ENCODE measurements at places on chromosomes 16 and 17.
A peak's percentile ranks its signal among the peaks of the same experiment; 100 is the strongest.

DNA sequence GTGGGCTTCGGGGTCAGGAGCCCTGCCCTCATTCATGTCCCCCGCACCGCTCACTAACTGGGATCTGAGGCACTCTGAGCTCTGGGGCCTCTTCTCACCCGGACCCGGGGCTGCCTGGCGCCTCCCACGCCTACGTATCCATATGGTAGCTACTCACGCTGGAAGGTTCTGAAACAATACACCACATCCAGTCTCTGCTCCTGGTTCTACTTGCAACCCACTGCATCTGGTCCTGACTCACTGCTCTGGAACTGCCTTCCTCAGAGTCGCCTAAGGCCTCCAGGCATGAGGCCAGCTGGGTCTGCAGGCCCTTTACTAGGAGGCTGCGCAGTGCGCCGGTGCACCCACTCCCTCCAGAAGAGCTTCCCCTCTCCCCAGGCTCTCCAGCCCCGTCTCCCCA lies 18.1 kb downstream of the USP36 start:
- no peak for DNase-seq

GRCh38 chr17:74833501-74834377 lies 25.9 kb downstream of the GRIN2C start:
- DNase-seq: no peak

DNA sequence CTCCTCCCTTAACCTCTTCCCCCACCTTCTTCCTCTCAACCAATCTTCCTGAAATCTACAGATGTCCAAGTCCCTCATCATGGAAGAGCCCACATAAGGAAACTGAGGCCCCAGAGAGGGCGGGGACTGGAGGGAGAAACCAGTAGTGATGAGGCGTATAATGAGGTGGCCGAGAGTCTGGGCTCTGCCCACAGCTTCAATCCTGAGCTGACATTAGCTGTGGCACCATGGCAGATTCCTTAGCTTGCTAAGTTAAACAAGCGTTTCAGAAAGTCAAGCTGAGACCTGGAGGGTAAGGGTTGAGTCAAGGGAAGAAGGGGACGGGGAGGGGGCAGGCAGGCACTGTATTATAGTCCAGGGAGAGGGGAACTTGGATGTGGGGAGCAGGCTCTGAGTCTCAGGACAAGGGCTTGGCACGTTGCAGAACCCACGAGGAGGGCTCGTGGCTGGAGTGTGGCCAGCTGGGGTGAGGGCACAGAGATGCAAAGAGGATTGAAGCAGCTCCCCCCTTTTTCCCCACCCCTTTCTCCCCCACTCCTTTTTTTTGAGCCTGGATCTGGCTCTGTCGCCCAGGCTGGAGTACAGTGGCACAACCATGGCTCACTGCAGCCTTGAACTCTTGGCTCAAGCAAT lies 13.3 kb downstream of the ARHGAP23 start:
- no peak for DNase-seq

DNA sequence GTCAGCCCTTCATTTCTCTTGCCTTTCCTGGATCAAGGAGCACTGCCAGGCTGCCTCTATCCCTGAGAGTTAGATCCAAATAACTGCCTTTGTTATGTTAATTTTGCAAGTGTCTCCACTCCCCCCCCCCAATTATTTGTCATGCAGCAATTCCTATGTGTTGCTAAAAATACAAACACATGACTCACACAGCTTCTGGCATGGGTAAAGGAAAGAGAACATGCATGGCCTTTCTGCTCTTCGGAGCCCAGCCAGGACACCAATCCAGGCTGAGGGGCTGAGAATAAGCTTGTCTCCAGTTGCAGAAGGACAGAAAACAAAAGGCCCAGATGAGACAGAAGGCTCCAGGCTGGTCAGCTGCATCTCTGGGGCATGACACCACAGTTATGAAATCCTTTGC lies 148.0 kb upstream of the TNRC6C start:
- no peak for DNase-seq

DNA sequence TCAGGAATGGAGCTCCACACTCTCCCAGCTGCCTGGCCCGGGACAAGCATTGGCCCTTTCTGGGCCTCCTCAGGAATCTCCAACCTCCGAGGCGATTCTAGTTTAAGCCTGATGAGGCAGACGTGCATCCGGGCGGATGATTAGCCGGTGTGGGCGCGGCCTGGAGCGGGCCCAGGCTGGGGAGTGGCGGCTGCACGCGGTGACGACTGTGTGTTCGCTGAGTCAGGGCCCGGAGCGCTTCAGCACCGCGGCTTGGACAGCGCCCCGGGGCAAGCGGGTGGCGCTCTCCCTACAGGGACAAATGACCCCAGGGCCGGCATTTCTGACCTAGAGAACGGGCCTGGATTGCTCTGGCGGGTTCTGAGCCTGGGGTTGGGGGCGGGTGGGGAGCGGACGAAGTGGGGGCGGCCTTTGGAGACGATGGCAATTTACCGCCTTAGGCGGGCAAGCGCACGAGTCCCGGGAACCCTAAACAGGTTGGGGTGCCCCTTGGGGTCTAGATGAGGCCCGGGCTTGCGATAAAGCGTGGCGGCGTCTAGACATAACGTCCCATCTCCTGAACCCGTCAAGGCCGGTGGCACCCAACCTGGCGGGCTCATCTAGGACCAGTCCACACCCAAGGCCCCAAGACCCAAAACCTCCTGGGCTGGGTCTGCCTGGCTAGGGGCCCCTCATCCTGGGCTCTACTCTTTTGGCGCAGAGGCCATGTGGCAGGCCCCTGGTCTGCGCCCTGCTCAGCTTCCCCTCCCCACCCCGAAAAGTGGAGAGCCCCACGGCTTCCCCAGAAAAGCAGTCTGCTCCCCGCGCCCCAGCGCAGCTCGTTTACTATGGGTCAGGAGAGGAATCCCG lies 22.3 kb upstream of the ZNHIT3 start:
- DNase-seq: peak; percentile 22

GRCh38 chr16:50502616-50503011 lies 45.6 kb upstream of the NKD1 start:
- DNase-seq: peak; percentile 90

All from NCI-H524 (cell line).